ENCODE measurements at places on chromosomes 5 and 9.

GRCh38 chr5:178232124-178232919 is at the start of gene PHYKPL:
TSS of gene PHYKPL (minus strand) at chr5:178232802. CDS start at chr5:178232550, 252 bp downstream.
- peak; percentile 56 for DNase-seq

GRCh38 chr5:104128348-104128747 is 565.8 kb upstream of the NUDT12 start:
- DNase-seq: no peak

DNA sequence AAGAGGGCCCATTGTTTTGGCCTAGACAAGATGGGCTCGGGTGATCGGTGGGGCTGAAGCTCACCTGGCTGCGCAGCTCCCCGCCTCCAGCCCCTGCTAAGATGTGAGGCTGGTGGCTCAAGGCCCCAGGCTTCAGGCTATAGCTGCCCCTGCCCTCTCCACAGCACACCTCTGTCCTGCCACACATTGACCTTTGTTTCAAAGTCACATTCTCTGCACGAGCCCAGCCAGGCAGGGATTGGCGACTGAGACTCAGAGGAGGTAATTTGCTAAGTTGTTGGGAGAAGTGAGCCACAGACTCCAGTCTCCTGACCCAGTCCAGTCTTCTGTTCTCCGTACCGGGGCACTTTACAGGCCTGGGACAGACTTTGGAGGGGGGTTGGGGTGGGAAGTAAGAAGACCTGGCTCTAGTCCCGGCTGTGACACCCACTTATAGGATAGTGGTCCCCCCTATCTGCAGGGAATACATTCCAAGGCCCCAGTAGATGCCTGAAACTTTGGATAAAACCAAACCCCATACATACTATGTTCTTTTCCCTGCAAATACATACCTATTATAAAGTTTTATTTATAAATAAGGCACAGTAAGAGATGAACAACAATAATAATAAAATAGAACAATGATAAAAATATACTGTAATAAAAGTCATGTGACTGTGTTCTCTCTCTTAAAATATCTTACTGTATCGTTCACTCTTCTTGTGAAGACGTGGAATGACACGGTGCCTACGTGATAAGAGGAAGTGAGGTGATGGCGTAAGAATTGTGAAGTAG is 13.3 kb downstream of the PDGFRB start:
- no peak for DNase-seq

DNA sequence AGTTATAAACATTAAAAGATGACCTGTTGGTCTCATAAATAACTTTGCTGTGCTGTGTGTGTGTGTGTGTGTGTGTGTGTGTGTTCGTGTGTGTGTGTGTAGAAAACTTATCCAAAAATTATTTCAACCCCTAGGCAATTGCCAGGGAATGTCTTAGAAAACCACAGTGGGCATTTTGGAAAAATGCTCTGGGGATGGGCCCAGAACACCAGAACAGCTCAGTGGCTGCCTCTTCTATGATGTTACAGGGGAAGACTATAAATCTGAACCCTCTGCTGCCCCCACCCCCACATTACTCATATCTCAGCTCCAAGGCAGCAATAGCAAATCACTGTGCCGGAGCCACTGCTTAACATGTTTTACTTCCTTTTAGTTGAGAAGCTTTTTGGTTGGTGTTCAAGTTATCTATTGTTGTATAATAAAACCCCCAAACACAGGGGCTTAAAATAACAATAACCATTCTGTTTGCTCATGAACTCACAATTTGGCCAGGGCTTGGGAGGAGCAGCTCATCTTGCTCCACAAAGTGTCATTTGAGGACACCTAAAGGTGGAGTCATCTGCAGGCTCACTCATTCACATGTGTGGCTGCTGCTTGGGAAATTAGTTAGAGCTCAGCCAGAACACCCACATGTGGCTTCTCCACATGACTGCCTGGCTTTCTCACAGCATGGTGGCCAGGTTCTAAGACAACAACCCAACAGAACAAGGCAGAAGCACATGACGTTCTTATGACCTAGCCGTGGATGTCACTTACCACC is 40.4 kb downstream of the ACTBL2 start:
- DNase-seq: no peak

- no peak for DNase-seq
These were observed 246.6 kb downstream of the FSTL4 start for GRCh38 chr5:133365738-133366137.

DNA sequence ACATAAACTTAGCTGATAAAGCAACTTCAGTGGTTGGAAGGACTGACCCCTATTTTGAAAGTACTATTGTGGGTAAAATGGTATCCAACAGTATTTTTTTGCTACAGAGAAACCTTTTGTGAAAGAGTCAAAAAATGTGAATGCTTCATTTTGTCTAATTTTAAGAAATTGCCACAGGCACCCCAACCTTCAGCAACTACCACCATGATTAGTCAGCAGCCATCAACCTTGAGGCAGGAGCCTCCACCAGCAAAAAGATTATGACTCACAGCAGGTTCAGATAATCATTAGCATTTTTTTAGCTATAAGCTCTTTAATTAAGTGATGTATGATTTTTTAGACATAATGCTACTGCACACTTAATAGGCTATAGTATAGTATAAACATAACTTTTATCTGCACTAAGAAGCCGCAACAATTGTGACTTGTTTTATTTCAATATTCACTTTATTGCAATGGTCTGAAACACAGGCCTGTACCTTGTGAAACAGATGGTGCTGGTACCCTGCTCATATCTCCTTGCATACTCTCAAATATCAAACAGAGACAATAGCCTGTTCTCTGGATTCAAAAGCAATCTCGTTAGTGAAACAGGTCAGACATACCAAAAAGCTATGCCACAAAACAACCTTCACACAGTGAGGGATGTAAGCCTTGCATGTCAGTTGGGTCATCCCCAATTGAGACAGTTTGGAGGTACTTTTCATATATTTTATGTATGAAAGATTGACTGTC is 261.2 kb upstream of the FAM174A start:
- DNase-seq: no peak

DNA sequence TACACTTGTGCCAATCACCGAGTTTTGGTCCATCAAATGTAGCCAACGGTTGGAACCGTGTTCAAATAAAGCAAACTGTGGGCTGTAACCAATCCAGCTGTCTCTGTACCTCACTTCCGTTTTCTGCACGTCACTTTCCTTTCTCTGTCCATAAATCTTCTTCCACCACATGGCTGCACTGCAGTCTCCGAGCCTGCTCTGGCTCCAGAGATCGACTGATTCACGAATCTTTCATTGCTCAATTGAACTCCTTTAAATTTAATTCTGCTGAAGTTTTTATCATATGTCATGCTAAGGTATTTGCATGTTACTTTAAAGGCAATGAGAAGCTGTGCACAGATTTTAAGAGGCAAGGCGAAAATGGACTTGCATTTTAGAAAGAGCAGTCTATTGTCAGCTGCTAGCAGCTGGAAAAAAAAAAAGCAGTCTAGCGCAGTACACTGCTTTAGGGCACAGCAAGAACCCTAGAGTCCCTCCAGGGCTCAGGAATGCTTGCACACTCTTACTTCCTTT is 13.2 kb downstream of the TTC39B start:
- DNase-seq: no peak
